ENCODE measurements at places on chromosomes 5 and 9.

GRCh38 chr5:61919920-61920319 is 386.1 kb upstream of the KIF2A start:
- no peak for DNase-seq

DNA sequence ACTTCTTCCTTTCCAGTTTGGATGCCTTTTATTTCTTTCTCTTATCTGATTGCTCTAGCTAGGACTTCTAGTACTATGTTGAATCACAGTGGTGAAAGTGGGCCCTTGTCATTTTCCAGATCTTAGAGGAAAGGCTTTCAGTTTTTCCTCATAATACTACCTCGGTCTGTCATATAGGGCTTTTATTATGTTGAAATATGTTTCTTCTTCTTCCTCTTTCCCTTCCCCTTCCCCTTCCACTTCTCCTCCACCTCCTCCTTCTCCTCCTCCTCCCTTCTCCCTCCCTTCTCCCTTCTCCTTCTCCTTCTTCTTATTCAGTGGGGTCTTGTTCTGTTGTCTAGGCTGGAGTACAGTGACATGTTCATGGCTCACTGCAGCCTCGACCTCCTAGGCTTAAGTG is 9.2 kb upstream of the TERT start:
- DNase-seq: no peak

- DNase-seq: no peak
These were observed 1.6 kb downstream of the NTNG2 start for GRCh38 chr9:132163457-132163875.

- DNase-seq: no peak
These were observed 697.3 kb downstream of the TLR4 start for GRCh38 chr9:118401546-118401945.

GRCh38 chr9:16683326-16683725 is 187.1 kb downstream of the BNC2 start:
- DNase-seq: no peak
